ENCODE measurements at places on chromosomes 1 and 21.

DNA sequence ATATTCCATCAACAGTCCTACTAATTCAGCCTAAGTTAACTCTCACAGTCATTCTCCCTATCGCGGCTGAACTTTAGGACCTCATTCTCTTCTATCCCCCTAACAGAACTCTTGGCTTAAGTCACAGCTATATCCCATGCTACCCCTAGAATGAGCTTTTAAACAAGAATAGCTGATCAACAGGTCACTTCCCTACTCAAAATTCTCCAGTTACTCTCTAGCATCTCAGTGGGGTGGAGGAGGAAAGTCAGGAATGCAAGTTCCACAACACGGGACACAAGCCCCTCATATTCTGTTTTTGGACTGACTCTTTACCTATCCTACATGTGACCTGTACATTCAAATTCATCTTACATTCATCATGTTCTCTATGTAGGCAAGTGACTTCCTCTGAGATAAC, 21.0 kb downstream of the MRPL39 start:
- DNase-seq: no peak

- DNase-seq: no peak
These were observed 249.4 kb downstream of the NPHP4 start for GRCh38 chr1:5742801-5743200.

DNA sequence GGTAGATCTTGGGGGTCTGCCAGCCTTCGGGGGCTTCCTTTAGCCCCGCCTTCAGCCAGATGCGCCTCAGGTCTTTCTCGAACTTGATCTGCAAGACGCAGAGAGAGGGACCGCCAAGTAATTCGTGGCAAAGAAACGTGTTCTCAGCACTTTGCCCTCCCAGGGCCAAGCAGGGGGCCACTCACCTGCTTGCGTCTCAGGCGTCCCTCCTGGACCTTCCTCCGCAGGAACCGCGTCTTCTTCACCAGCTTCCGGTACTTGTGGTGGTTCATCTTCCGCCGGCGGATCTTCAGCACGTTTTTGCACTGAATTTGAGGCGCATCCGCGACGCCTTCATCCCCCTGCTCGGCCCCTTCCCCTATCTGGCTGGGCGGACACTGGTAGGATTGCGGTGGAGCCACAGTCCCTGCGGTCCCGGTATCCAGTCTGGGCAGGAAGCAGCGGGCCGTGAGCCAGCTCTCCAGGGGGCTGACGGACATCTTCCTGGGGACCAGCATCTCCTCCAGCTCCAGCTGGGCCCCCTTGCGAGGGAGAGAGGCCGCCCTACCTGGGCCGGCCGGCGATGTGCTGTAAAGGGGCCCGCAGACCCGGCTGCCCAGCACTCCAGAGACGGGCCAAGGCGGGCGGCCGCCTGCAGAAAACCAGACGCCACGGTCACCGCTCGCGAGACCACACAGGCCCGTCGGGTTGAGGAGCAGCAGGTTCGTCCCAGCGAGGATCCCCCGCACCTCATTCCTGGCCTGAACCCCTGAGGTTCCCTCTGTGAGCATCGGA, 1.0 kb downstream of the AURKAIP1 start:
- no peak for DNase-seq

DNA sequence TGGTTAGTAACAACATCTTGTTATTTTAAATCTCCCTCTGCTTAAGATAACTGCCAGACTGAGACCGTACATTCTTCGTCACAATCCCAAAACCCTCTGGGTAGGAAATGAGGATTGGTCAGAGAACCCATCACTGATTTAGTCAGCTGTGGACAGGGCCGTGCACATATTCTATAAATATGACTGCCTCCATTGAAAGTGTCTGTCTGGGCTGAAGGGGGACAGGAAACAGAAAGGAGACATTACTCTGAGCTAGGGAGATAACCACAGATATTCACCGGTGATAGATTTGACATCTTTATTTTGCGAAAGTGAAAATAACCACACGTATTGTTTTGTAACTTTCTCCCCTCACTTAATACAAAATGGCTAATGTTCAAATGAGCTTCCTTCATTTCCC, 36.9 kb upstream of the ST6GALNAC5 start:
- DNase-seq: no peak

GRCh38 chr1:77498918-77499317, 183.5 kb downstream of the ZZZ3 start:
- DNase-seq: no peak

- DNase-seq: peak; percentile 37
These were observed 71.7 kb upstream of the GUCA2B start for GRCh38 chr1:42081475-42081874.

- no peak for DNase-seq
These were observed 90.1 kb upstream of the WDR26 start for GRCh38 chr1:224524679-224525078.

DNA sequence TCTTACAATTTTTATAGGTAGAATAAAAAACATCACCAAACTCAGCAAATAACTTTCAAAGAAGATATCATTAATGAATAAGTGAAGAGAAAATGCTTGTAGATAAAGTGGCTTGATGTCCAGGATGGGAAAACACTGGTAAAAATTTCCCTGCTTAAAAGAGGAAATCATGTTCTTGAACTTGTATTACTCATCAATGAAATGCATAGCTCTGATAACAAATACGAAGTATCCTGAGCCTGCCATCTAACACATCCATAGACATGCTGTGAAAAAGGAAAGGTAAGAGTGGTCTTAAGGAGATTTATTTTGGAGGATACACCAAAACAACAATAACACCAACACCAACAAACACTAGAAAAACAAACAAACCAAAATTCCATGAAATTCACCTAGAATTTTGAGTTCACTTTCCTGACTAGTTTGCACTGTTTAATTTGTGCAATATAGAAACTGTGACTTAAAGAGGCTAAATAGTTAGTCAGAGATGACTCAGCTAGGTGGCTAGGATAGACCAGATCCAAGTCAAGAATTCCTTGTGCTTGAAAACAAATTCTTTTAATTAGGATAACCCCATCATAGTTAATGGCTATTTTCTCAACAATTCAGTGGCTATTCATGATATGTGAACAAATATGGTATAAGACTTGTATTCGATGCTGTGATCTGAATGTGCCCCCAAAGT, 179.8 kb upstream of the KCNK2 start:
- DNase-seq: no peak

Data from NCI-H69 (cell line).